ENCODE measurements at places on chromosomes 5 and 9.

GRCh38 chr5:156836846-156837245, 13.2 kb upstream of the PPP1R2B start:
- no peak for DNase-seq

GRCh38 chr5:16616536-16617273, at the start of gene RETREG1:
TSS of gene RETREG1 (minus strand) at chr5:16616997. CDS start at chr5:16616971, 26 bp downstream.
- no peak for DNase-seq

GRCh38 chr5:55136521-55136920, 23.4 kb upstream of the GPX8 start:
- peak; percentile 41 for DNase-seq

GRCh38 chr9:127388856-127389238, 8.1 kb upstream of the SLC2A8 start:
- no peak for DNase-seq

DNA sequence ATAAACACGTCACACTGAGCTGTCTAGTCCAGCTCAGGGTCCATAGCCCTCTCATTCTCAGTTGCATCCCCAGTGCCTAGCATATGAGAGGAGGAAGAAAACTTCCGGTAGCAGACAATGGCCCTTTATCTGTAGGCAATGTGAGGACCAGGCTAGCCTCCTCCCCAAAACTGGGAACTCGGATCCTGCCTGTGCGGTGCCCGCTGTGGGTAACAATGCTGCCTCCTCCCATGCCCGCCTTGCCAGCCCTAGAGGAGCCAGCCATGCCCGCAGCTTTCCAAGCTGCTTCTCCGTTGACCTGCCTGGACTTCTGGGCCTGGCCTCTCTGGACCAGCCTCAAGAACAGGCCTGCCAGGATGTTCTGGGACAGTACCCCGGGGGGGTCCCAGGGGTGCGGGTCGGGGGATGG, 74.6 kb upstream of the ORM1 start:
- DNase-seq, result no peak

- no peak for DNase-seq
Measured at GRCh38 chr9:121914017-121914595, 179.0 kb downstream of the TTLL11 start.

DNA sequence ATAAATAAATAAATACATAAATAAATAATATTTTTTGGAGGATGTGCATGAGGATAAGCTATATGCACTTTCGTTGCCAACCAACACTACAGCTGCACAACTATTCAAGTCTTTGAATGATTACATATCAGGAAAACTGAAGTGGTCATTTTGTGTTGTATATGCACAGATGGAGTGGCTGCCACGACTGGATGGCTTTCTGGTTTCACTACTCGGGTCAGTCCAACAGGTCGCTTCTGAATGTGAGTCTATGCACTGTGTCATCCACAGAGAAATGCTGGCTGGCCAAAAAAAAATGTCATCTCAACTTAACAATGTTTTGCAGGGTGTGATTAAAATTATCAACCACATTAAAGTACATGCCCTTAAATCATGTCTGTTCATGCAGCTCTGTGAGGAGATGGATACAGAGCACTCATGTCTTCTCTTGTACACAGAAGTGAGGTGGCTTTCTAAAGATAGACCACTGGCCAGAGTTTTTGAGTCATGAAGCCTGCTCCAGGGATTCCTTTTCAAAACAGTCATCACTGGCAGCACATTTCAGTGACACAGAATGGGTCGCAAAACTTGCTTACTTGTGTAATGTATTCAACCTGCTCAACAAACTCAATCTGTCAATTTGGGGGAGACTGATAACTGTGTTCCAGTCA, 589.8 kb upstream of the CYLC2 start:
- DNase-seq, result no peak

DNA sequence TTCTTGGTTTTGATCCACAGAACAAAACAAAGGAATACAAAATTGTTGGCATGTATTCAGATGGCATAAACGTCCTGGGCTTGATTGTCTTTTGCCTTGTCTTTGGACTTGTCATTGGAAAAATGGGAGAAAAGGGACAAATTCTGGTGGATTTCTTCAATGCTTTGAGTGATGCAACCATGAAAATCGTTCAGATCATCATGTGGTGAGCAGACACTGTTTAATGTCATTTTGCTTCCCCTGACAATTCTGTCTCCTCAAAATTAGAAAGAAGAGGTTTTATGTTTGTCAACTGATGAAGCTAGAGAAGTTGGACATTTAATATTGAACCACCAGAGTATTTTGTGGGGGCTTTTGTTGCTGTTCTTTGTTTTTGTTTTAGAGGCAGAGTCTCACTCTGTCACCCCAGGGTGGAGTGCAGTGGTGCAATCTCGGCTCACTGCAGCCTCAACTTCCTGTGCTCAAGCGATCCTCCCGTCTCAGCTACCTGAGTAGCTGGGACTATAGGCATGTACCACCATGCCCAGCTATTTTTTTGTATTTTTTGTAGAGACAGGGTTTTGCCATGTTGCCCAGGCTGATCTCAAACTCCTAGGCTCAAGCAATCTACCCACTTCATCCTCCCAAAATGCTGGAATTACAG, 82.0 kb downstream of the SLC1A1 start:
- no peak for DNase-seq

DNA sequence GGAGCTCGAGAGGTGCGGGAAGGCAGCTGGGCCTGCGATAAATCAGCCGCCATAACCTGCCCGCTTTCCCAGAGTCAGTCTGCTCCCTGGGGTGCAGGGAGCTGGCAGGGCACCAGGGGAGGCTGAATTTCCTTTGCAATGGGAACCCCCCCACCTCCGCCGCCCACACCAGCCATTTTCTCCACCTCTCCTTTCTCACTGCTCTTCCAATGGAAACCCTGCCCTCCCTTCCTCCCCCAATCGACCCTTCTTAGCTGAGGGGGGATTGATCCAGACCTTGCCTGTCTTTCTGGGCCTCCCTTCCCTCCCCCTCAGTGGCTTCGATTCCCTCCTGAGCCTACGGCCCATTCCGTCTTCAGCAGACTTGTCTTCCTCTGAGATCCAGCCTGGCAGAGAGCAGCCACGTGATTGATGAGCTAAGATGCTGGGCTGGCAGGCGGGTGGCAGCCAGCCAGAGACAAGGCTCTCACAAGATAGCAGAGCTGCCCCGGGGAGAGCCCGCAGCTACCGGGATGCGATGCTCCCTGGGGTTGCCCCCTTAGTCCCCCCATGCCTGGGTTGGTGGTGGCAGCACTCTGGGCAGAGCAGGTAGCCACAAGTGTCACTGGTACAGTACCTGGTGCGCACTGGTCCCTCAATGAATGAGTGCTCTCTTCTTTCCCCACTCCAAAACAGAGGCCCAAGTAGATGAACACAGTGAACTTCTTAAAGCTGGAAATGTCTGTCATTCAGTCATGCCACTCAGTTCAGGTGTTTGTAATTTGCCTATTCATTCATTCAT, 53.7 kb upstream of the FABP6 start:
- no peak for DNase-seq

DNA sequence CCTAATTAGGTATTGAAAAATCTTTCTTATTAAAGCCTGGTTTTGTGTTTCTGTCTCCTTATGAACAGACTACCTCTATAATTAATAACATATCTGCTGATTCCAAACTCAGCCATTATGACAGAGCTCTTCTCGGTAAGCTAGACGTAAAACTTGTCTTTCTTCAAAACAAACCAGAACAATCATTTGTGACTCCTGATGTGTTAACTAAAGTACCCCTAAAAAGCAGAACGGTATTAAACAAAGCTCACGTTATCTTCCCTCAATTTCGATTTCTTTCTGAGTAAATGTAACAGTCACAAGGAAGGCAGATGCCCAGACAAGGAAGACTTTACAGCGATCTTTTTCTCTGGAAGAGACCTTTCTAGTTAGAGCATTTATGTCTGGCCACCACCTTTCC, 1.8 kb downstream of the SEMA5A start:
- DNase-seq, result no peak

- no peak for DNase-seq
Measured at GRCh38 chr9:5557606-5558587, 47.6 kb downstream of the PDCD1LG2 start.

DNA sequence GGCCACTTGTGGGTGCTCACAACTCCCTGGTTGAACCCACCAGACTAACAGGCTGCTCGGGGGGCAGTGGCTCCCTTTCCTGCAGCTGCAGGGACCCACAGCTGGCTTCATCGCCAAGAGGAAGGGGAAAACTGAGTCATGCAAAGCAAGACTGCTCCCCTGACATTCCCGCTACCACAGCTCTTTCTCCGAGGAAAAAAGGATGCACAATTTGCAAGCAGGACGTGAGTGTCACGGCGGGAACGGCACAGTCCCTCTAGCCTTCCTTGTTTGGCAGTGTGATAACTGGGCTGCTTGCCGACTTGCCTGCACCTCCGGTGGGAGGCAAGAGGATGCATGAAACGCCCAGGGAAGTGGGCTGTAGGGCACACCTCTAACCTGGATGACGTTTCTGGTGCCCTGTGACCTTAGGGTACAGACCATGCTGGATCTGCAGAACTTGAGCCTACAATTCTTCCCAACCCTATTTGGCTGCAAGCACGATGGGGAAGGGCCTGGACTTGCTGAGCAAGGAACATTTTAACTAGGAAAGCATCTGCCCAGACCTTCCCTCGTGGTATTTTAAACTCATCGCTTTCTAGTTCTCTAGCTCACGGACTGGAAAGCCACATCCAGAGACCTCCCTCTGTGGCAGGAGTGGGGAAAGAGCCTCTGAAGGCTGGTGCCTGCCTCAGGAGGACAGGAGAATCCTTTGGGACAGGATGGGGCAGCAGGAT, 7.8 kb downstream of the SH3PXD2B start:
- no peak for DNase-seq

DNA sequence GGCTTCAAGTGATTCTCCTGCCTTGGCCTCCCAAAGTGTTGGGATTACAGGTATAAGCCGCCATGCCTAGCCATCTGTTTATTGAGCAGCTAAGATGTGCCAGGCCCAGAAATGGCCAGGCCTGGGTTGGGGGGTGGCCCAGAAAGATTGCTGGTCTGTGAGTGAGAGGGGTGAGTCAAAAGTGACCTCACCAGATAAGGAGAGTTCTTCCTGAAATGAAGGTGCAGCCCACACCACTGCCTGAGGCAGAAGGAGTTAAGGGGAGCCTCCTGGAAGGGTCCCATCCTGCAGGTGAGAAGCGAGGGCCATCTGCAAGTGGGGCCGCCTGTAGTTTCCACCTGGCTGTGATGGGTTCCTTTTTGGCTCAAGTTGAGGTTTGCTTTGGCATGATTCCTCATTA, 96.9 kb upstream of the KLF4 start:
- DNase-seq, result no peak

GRCh38 chr9:13552606-13553215, 273.2 kb upstream of the MPDZ start:
- DNase-seq, result no peak

- DNase-seq, result no peak
Measured at GRCh38 chr9:117103438-117104110, 311.3 kb downstream of the ASTN2 start.

DNA sequence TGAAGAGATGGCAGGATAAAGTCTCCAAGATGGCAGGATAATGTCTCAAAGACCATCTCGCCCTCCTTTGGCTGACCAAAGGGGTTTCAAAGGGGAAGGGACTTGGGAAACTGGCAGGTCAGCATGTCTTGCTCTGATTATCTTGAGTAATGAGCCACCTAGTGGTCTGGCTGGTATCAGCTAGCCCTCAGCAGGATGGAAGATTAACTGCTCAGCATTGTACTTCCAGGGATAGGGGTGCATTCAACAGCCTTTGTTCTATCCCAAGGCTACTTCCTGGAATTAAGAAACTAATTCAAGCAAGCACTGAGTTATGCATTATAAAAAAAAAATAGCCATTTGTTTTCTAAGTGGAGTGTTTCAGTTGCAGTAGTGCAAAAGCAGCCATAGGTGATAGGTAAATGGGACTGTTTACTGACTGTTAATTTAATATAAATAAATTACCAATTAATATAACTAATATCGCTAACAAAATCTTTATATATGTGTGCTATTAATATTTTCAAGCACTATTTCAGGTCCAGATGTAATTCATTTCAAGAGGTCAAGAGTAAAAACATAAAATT, 555.5 kb downstream of the CDH9 start:
- DNase-seq, result no peak

GRCh38 chr5:136061630-136062365, 33.0 kb downstream of the TGFBI start:
- no peak for DNase-seq

Data from stromal cell of bone marrow (primary cell).